Endothelial cell of umbilical vein (primary cell): ENCODE measurements at places on chromosomes 7 and 10. TPM values are rescaled to one million over a fixed set of nuclear protein-coding genes. Genes with fewer than 3 reads are reported as not detected.

The GIMAP2 gene
- total RNA-seq = 26.2 and 27.9 TPM in 2 replicates

The SPAG6 gene
- total RNA-seq = not detected in 2 replicates

The SYNPO2L gene
- total RNA-seq = not detected in 2 replicates

The RPEL1 gene
- total RNA-seq = not detected in 2 replicates

The DENND2A gene
- 0.33 TPM in 1 of 2 replicates, not detected in the other for total RNA-seq

The FAM241B gene
- not detected in 2 replicates for total RNA-seq

The KIF11 gene
- total RNA-seq = 42.6 and 42.8 TPM in 2 replicates

The NAT16 gene
- not detected in 2 replicates for total RNA-seq

The ERVW-1 gene
- total RNA-seq = not detected in 2 replicates

The DYDC2 gene
- total RNA-seq = not detected in 2 replicates

The HABP2 gene
- total RNA-seq = not detected in 2 replicates

The CFAP58 gene
- 0.29 and 0.35 TPM in 2 replicates for total RNA-seq

The CCDC3 gene
- 1.2 and 1.4 TPM in 2 replicates for total RNA-seq

The CBLL1 gene
- 30.6 and 31.1 TPM in 2 replicates for total RNA-seq

The SMIM30 gene
- 39.1 and 41.7 TPM in 2 replicates for total RNA-seq

The ATE1 gene
- total RNA-seq = 19.1 and 27.1 TPM in 2 replicates

The GIMAP1 gene
- total RNA-seq = 11.8 and 11.9 TPM in 2 replicates

The SPAM1 gene
- not detected in 2 replicates for total RNA-seq

The GBX1 gene
- not detected in 2 replicates for total RNA-seq

The CCDC136 gene
- total RNA-seq = 3.2 and 3.3 TPM in 2 replicates

The SPDYE11 gene
- not detected in 2 replicates for total RNA-seq

The CHST15 gene
- total RNA-seq = 23.1 and 29.2 TPM in 2 replicates

The AKR1C8 gene
- total RNA-seq = not detected in 2 replicates

The GHRHR gene
- not detected in 2 replicates for total RNA-seq

The ZNF727 gene
- total RNA-seq = not detected in 2 replicates

The DUSP5 gene
- total RNA-seq = 12.2 and 12.6 TPM in 2 replicates

The DIP2C gene
- total RNA-seq = 10.1 and 10.7 TPM in 2 replicates

The ANKRD61 gene
- 0.35 and 0.53 TPM in 2 replicates for total RNA-seq

The ABCB1 gene
- 7.1 and 13.4 TPM in 2 replicates for total RNA-seq

The FANK1 gene
- 1.4 and 1.6 TPM in 2 replicates for total RNA-seq

The C10orf53 gene
- total RNA-seq = not detected in 2 replicates

The LRIT1 gene
- not detected in 2 replicates for total RNA-seq

The SVOPL gene
- total RNA-seq = not detected in 2 replicates

The AKR1C1 gene
- 1.6 and 5.5 TPM in 2 replicates for total RNA-seq

The PLEKHS1 gene
- not detected in 2 replicates for total RNA-seq

The SLC16A9 gene
- not detected in 2 replicates for total RNA-seq

The AIFM2 gene
- 6.6 and 8.7 TPM in 2 replicates for total RNA-seq

The OR6B1 gene
- total RNA-seq = not detected in 2 replicates

The NEUROD6 gene
- total RNA-seq = not detected in 2 replicates

The GPR26 gene
- not detected in 2 replicates for total RNA-seq

The RADIL gene
- total RNA-seq = 1.0 and 2.5 TPM in 2 replicates

The RHOBTB1 gene
- 31.0 and 31.3 TPM in 2 replicates for total RNA-seq

The CTAGE4 gene
- total RNA-seq = 0.30 TPM in 1 of 2 replicates, not detected in the other

The HOXA7 gene
- total RNA-seq = 15.6 and 18.5 TPM in 2 replicates

The ATP6V0E2 gene
- total RNA-seq = 21.5 and 27.8 TPM in 2 replicates

The SFR1 gene
- total RNA-seq = 8.3 and 8.9 TPM in 2 replicates

The SORCS1 gene
- total RNA-seq = not detected in 2 replicates

The WNT2 gene
- total RNA-seq = not detected in 2 replicates

The RBM20 gene
- total RNA-seq = not detected in 2 replicates

The LEP gene
- not detected in 2 replicates for total RNA-seq

The LAMB4 gene
- total RNA-seq = 0.20 and 0.72 TPM in 2 replicates

The GPR146 gene
- 11.7 and 18.5 TPM in 2 replicates for total RNA-seq

The KCNIP2 gene
- total RNA-seq = 2.2 and 3.0 TPM in 2 replicates
